ENCODE measurements at places on chromosomes 11 and 22.

DNA sequence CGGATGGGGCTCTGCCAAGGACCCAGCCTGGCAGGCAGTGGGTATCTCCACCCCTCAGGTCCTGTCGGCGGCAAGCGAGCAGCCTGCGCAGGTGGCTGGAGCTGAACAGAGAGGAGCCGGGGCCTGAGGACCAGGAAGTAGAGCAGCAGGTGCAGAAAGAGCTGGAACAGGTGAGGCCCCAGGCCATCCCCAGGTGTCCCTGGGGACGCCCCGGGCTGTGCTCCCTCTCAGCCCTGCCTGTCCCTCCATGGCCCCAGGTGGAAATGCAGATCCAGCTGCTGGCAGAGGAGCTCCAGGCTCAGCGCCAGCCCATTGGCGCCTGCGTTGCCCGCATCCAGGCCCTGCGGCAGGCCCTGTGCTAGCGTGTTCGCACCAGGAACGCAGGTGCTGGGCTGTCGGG lies 44.0 kb downstream of the PISD start:
- no peak for DNase-seq

DNA sequence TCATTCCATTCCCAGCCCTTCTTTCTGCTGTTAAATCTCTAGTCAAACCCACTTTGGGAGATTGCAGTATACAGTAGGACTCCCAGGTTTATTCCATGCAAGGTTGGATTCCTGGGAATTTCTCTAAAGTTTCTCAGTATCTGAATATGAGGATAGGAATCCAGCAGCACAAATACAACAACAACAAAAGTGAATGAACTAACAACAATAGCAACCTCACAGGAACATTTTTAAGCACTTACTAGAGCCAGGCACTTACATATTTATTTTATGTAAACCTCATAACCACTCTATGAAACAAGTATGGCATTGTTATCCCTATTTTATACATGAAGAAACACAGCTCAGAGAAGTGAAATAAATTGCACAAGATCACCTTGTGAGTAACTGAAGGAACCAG lies 1.9 kb downstream of the MMP7 start:
- no peak for DNase-seq

- no peak for DNase-seq
Observed at GRCh38 chr11:16611401-16611921, 127.0 kb upstream of the C11orf58 start.

DNA sequence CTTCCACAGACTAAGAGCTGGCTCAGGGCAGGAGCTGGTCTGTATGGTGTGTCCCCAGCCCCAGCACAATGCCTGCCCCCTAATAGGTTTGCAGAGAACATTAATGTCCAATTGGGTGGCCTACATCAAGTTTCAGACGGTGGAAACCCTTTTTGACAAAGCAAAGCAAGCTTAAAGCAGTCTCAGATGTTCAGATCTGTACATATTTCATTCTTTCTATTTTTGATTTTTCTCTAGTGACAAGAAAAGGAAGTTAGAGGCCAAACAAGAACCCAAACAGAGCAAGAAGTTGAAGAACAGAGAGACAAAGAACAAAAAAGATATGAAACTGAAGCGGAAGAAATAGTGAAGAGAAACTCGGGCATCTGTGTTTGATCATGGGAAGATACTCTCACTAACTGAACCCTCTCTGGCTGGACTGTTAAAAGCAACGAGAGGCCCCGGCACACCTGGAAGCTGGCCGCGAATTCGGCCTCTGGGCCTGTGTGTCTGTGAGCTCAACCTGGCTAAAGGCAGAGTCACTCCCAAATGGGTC lies 40.5 kb downstream of the NAT10 start:
- no peak for DNase-seq
